ENCODE measurements at places on chromosomes 13 and 19.

DNA sequence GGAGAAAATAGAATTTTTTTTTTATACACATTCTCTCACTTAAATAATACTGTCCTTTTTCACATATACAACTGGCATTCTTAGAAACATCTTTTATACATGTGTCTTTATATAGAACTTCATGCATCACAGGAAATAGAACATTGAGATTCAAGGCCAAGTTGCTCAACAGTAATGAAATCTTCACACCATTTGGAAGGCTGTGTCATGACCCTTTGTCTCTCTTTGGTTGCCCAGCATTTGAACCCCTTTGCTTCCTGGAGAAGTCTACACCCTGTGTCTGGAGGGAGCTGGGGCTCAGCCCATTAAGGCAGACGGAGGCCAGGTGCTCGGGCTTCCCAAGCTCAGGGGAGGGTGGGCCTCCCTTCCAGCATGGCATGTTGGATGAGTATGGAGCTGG is 41.1 kb downstream of the B3GLCT start:
- no peak for DNase-seq

DNA sequence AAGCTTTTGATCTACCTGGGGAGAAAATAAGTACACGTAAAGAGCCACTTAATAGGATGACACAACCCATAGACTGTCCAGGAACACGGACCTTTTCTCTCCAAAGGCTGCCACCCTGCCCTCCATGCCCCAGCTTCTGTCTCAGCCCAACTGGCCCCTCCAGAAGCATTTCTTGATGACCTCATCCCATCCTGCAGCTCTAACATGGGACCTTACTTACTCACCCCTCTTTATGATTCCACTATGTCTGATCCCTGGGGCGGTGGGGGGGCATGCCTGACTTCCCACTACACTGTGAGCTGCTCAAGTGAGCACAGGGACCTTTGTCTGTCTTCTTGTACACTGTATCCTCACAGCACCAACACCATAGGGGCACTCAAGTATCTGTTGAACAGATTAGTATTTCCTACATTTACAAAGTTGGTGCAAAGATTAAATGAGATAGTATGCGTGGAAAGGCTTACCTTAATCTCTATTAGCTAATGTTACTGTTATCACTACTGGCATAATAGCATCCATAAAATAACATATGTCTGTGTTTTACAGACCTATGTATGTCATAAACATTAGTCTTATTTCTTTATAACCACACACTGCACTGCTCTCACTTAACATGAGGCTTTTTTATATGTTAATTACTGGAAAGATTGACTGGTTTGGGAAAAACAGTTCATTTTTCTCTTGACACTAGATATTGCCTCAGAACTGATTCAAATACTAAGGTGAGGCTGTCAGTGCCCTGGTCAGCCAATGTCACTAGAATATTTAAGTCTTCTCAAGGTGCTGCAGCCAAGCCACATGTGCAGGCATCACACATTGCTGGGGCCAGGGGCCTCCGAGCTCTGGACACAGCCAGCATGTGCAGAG is 100.9 kb downstream of the FOXO1 start:
- DNase-seq = no peak

DNA sequence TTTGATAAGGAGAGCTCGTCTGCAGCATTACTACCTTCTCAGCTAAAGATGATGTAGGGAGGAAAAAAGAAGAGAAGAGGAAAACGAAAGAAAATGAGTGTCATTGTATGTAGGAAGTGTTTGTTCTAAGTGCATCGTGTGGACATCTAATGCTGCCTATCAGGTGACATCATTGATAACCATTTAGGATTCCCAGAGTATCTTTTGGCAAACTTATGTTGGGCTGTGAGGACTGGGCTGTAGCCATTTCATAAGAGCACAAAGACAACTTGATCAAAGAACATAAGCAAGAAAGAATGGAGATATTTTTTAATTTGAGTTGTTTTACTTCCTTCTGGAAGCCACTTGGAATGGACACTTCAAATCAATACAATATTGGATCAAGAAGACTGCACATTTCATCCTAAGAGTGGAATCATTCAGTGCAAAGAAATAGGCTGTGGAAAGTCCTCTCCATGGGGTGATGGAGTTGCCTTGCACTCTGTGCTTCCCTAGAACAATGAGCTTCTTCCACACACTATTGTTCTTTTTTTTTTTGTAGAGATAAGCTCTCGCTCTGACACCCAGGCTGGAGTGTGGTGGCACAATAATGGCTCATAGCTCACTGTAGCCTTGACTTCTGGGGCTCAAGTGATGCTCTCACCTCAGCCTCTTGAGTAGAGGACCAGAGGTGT is 52.4 kb upstream of the UBL3 start:
- DNase-seq = no peak

GRCh38 chr13:114082849-114083645 is 49.4 kb downstream of the RASA3 start:
- DNase-seq = no peak

All from HS-27A (cell line).